ENCODE measurements at places on chromosomes 3 and 15. TPM values are rescaled to one million over a fixed set of nuclear protein-coding genes. Genes with fewer than 3 reads are reported as not detected.

The ACP3 gene
- 5.4 TPM for total RNA-seq

The PRSS50 gene
- total RNA-seq: 1.4 TPM

The MAPKAPK3 gene
- total RNA-seq: 44.9 TPM

The TBC1D2B gene
- total RNA-seq: 17.8 TPM

The KBTBD12 gene
- 0.23 TPM for total RNA-seq

The KNG1 gene
- total RNA-seq: not detected

The SEMA6D gene
- total RNA-seq: 0.97 TPM

The PFN2 gene
- 200 TPM for total RNA-seq

The RTP3 gene
- not detected for total RNA-seq

DNA sequence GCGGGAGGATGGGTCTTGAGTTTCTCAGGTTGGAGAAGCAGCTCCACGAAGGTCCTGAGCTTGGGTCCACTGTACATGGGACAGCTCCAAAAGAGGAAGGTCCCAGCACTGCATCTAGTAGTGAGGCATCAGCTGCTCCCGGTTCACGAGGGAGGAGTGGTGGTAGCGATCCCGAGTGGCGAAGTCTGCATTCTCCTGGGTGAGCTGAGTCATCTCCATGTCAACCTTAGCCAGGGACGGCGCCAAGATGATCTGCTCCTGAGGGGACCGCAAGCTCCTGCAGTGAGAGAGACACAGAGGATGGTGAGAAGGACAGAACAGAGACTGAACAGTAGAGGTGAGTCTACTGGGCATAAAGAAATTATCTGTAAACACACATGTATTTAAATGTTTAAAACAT, 28.0 kb upstream of the HEG1 start:
- DNase-seq: no peak

GRCh38 chr15:70034141-70034540, 63.6 kb downstream of the TLE3 start:
- DNase-seq: no peak

GRCh38 chr3:174336784-174337183, 522.4 kb upstream of the NAALADL2 start:
- no peak for DNase-seq

GRCh38 chr3:69649120-69650065, 89.9 kb upstream of the MITF start:
- DNase-seq: no peak

GRCh38 chr3:123298903-123299302, 97.2 kb downstream of the SEC22A start:
- DNase-seq: no peak

GRCh38 chr3:194462936-194463335, 23.9 kb downstream of the ATP13A3 start:
- DNase-seq: no peak

DNA sequence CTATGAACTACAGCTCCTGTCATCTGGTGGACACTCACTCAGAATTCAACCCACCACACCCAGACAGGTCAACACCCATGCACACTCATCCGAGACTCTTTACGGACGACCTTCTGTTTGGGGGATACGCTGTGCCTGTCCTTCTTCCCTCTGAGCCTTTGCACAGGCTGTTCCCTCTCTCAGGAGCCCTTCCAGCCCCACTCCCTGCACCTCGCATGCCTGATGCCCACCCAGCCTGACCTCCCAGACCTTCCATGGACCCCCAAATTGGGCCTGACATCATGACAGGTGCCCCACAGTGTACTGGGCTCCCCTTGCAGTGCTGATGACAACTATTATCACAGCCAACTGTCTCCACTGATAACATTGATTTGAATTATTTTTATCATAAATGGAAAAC, 135.8 kb downstream of the NSMCE3 start:
- DNase-seq: no peak

GRCh38 chr15:36617529-36618196, 38.2 kb downstream of the CDIN1 start:
- no peak for DNase-seq

- DNase-seq: no peak
Observed at GRCh38 chr3:128504533-128504915, 11.5 kb upstream of the GATA2 start.

DNA sequence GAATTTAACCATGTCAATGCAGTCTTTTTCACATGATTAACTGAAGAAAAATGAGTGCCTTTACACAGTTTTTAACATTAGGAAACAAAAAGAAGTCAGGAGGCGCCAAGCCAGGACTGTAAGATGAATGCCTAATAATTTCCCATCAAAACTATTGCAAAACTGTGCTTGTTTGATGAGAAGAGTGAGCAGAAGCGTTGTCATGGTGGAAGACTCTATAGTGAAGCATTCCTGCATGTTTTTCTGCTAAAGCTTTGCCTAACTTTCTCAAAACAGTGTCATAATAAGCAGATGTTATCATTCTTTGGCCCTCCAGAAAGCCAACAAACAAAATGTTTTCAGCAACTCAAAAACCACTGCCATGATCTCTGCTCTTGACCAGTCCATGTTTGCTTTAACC, 156.8 kb upstream of the CDIN1 start:
- DNase-seq: no peak

DNA sequence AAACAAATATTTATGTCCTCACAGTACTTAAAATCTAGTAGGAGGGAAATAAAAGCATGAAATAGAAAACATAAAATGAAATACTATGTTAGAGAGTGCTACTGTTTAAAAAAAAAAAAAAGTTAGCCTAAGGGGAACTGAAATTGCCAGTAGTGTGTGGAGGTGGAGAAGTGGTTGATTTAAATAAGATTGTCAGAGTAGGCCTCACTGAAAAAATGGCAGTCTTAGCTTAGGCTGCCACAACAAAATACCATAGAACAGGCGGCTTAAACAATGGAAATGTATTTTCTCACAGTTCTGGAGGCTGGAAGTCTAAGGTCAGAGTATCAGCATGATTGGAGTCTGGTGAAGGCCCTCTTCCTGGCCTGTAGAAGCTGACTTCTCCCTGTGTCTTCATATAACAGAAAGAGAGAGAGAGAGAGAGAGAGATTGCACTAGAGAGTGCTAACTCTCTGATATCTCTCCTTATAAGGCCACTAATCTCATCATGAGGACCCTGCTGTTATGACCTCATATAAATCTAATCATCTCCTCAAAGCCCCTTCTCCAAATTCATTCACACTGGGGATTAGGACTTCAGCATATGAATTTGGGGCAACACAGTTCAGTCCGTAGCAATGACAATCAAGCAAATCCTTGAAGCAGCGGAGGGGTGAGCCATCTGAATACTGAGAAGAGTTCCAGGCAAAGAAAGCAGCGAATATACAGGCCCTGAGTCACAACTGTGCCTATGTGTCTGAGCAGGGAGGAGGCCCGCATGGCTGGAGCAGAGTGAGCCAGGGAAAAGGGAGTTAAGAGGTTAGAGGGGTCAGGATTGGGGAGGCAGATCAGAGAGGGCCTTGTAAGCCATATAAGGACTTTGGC, 23.6 kb upstream of the LRRC34 start:
- no peak for DNase-seq

- peak; percentile 60 for DNase-seq
Observed at GRCh38 chr3:48125013-48125705, 63.1 kb downstream of the CDC25A start.

DNA sequence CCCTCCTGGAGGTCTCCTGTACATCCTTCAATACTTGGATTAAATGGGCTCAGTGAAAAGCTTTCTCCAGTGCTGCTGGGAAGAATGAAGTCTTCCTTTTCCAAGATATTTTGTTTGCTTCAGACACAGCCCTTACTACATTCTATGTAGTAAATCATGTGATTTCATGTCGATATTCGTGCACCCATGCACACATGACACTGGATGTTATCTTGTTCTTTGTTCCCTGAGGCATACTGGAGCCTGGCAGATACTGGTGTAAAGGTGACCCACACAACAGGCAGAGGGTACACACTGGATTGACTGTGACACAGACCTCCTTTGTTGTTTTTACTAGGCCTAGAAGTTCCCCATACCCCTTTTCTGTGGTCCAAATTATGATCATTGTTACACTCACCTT, 40.3 kb upstream of the ATP2C1 start:
- no peak for DNase-seq

DNA sequence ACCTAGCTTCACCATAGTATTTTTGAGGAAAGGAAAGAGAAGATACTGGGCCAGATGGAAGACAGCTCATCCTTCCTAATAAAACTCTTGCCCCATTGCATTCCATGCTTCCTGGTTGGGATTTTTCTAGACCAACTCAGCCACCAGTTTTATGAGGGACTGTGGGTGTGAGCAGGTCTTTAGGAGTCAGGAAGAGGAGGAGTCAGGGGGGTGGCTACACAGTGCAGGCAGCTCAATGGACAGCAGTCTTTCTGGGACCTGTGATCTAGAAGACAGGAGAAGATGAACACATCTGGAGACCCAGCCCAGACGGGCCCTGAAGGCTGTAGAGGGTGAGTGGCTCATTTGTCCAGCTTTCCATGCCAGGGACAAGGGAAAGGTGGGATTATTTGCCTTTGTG, at the start of gene NOX5:
NOX5 (plus strand) TSS at position 242 of the 400 bp plus-strand sequence; CDS start at position 283, 41 bp downstream.
- no peak for DNase-seq

DNA sequence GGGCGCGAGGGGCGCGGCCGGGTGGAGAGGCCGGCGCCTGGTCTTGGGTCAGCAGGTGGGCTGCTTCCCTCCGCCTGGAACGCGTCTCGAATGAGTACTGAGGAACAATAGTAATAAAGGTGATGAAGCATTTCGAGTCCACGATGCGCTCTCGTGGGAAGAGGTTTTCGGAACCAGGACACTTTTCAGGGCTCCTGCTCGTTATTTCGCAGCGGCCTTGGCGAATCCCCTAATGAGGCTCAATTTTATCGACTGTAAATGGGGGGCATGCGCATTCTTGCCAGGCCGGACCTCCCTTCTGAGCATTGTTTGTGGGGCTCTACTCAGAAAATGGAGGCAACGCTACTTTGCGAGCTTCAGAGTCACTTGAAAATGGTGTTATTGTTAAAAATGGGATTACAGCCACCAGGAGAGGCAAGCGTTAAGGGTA, 1.2 kb downstream of the NR2C2 start:
- no peak for DNase-seq

DNA sequence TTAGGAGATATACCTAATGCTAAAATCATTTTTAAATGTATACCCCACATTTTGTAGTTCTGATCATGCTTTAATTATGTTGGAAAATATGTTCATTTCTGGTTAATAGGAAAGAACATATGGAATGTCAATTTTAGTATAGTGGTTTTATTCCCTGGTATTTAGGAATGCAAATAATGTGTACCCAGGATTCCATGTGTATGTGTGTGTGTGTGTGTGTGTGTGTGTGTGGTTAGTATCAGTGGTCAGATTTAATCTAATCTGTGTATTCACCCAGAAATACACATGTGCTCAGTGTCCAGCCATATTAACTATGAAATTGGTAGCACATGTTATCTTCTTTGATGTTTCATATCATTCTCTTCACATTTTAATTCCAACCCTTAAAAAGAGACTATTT, 233.5 kb upstream of the DCBLD2 start:
- DNase-seq: no peak

GRCh38 chr15:85365980-85366379, 14.4 kb upstream of the AKAP13 start:
- no peak for DNase-seq

DNA sequence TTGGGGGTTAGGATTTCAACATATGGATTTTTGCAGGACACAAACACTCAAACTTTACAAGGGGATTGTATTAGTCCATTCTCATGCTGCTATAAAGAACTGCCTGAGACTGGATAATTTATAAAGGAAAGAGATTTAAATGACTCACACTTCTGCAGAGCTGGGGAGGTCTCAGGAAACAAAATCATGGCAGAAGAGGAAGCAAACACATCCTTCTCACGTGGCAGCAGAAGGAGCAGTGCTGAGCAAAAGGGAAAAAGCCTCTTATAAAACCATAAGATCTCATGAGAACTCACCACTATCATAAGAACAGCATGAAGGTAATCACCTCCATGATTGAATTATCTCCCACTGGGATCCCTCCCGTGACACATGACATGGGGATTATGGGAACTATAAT, 1183.1 kb downstream of the ZPLD1 start:
- no peak for DNase-seq

DNA sequence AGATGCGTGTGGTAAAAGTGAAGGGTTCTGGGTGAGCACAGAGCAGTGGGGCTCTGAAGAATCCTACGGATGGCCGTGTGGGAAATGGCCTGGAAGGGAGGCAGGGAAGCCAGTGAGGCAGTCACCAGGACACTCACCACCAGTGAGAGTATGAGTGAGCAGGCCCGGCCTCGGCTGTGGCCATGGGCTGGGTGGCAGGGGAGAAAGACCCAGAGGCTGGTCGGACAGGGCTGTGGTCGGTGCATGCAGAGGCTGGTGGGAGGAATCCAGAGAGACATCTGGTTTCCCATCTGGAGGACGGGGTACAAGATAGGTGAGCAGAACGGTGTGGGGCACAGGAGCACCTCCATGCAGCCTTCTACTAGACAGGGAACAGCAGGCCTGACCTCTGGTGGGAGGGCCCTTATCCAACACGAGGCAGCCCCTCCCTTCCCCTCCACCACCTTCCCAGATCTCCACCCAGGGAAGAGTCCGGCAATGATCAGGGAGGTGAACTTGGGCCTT, 10.1 kb downstream of the PCSK6 start:
- no peak for DNase-seq

GRCh38 chr3:17133632-17134545, 249.1 kb downstream of the PLCL2 start:
- no peak for DNase-seq

GRCh38 chr3:98961161-98962155, 60.0 kb upstream of the DCBLD2 start:
- DNase-seq: no peak

DNA sequence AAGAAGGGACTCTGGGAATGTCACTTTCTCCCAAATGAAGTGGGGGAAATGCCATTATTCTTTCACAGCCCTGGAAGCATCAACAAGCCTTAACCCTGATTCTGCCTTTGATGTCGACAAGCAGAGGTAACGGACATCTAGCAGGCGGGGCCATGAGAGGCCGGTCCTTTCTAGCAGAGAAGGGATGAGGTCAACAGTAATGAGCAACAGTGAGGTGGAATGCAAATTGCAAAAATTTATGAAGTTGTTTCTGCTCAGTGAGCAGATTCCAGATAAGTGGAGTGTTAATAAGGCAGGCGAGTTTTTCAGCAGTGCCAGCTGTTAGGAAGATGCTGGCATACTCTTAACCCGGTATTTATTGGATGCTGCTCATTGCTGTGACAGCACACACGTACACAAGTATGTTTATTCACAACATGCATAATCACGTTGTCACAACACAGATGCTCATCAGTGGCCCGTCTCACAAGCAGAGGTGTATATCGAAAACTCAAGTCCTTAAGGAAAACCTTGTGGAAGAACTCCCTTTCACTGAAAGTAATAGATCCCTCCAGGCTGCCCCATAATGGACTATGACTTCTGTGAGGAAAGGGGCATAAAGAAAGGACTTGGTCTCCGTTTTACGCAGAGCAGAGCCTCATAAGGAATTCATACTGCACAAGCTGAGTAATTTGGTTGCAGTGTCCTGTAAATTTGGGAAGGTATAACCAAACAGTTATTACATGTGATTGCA, 329.0 kb downstream of the IGSF11 start:
- no peak for DNase-seq
